ENCODE measurements at places on chromosomes 16 and 17.
A peak's percentile ranks its signal among the peaks of the same experiment; 100 is the strongest.

DNA sequence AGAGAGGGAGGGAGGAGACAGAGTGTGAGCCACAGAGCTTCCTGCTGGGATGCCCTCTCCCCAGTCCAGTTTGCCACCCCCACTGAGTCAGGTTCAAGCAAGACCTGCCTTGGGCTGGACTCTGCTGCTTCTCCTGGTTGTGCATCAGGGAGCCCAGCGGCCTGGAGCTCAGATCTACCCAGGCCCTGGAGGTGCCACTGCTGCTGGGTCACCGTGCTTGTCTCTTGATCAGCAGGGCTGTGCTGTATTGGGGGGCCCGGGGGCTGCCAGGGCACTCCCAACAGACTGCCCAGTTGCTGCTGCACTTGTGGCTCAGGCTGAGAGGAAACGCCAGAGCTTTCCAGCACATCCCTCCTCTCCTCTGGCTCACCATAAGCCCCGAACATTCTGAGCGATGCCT, 8.9 kb downstream of the TLE7 start:
- no peak for DNase-seq

DNA sequence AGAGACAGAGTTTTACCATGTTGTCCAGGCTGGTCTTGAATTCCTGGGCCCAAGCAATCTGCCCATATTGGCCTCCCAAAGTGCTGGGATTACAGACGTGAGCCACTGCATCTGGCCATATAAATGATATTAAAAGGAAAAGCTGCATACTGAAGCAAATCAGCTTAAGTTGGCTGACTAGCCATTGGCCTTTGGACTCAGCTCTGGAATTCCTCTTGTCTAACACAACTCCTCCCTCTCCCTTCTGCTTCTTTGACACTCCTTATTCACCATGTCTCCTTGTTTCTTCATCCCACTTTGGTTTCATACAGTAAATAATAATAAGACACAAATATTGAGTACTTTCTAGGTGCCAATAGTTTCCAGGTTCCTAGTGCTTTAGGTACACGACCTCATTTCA, 7.5 kb downstream of the KRT12 start:
- DNase-seq = no peak

DNA sequence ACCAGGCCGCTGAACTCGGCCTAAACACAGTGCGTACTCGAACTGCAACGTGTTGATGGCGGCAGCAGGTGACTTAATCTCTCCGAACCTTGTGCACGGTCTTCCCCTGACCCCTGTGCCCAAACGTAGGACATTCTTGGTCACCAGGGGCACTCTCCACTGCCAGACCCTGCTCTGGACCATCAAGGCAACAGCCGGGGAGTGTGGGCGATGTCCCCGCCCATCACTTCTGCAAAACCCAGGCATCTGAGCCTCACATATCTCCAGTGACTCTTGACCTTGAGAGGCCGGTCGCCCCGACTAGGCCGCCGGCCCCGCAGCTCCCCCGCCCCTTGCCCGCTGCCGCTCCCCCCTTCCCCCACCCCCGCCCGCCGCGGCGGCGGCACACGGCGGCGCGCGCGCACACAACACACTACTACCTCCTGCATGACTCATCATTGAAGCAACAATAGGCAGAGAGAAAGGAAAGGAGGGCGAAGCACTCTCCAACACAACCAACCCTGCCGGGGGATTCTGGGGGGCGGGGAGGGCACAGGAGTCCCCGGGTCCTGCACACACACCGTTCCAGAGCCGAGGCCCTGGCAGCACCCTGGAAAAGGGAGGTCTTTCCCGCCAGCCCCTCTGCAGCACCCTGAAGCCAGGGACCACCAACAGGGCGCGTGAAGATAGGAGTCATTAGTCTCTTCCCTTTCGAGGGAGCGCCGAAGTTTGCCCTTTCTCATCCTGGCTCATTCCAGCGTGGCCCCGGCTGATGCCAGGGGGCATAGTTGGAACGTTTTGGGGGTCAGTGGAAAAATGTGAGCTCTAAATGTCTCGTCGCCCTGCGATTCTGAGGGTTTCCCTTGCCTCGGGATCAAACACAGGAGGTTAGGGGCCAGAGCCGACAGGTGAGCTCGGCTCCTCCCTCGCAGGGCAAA, 1.9 kb downstream of the MNT start:
- peak; percentile 93 for DNase-seq

GRCh38 chr16:88549671-88550245, 20.4 kb upstream of the ZC3H18 start:
- no peak for DNase-seq

DNA sequence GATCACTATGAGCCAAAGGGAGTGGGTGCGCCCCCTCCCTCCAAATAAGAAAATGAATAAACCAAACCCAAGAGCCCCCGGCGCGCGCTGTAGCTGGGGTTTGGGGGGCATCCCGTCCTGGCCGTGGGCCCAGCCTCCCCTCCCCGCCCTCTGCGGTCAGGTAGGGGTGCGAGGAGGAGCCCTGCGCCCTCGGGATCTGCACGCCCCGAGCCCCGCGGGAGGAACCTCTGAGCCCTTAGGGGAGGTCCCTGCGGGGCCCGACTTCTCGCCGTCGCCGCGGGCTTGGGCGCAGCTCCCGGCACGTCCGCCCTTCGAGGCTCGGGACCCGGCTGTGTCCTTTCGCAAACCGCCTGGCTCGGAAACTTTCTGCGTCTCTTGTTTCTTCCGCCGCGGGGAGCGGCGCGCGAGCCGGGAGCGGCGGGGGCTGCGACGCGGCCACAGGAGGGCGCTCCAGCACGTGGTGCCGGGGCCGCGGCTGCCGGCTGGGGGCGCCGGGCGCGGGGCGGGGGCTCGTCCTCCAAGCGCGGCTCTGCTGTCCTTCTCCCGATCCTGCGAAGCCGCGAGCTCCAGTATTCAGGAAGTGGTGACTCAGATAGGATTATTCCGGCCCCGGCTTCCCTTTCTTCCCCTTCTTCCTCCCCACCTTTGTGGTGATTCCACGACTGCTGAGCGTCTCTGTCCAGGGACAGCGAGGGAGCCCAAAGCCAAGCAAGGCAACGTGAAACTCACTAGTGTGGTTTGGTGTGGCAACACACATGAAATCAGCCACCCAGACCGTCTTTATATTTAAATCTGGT, 1.6 kb downstream of the PITPNC1 start:
- peak; percentile 90 for DNase-seq

GRCh38 chr17:36468903-36469635, 17.4 kb upstream of the ZNHIT3 start:
- no peak for DNase-seq

- no peak for DNase-seq
Observed at GRCh38 chr17:62062944-62063343, 2.1 kb downstream of the MED13 start.

- DNase-seq = no peak
Observed at GRCh38 chr17:78791840-78792709, 10.0 kb upstream of the CYTH1 start.
